ENCODE measurements at places on chromosomes 13 and 19.

- H3K27me3 ChIP-seq: no peaks in the 10 kb centered on the region
- H3K4me3 ChIP-seq: no peak overlapping the region
- H3K4me1 ChIP-seq: no peaks in the 10 kb centered on the region
- no peak for DNase-seq
- no peak overlapping the region for H3K27ac ChIP-seq
- H3K36me3 ChIP-seq: no peaks in the 10 kb centered on the region
Observed at GRCh38 chr13:80755910-80756309, 415.0 kb upstream of the SPRY2 start.

- H3K4me3 ChIP-seq: no peak overlapping the region
- no peak overlapping the region for H3K27ac ChIP-seq
- DNase-seq: no peak
- H3K4me1 ChIP-seq: no peaks in the 10 kb centered on the region
- H3K36me3 ChIP-seq: no peaks in the 10 kb centered on the region
Observed at GRCh38 chr19:33679696-33680095, 57.9 kb downstream of the CHST8 start.

DNA sequence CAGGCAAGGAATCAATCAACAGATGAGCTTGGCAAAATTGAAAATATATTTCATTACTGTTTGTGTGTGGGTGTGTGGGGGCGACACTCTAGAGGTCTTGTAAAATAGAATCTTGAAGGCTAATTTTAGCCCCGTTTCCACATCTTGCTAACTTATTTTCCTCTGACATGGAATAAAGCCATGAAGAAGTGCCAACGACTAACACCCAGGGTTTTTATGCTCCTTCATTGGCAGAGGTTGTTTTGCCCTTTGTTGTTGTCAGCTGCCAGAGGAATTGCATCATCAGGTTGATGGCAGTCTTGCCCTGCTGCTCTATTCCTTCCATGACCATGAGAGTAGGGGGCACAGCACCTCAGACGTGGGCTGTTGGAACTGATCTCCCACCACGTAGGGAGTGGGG is 30.6 kb upstream of the FAM216B start:
- H3K4me1 ChIP-seq: no peaks in the 10 kb centered on the region
- no peaks in the 10 kb centered on the region for H3K36me3 ChIP-seq
- H3K27ac ChIP-seq: no peak overlapping the region
- no peak overlapping the region for H3K4me3 ChIP-seq
- no peak for DNase-seq

DNA sequence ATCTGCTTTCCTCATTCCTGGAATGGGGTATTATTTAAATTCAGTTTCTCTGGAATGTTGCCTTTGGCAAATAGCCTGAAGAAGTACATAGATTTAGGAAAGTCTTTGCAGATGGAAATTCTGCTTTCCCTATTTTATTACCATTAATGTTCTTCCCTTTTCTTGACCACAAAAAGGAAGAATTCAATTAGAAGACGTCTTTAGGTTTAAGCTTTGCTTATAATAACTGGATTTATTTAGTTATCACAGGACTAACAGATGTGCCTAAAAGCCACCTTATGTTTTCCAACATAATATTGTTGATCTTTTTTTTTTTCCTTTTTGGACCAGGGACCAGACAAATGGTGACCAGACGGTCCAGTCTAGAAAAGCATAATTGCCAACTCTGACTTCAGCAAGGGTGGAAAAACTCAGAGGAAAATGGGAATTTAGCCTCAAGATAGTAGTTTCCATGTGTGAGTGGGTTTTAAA is 210.1 kb upstream of the SPRY2 start:
- H3K36me3 ChIP-seq: no peaks in the 10 kb centered on the region
- DNase-seq: no peak
- peaks cover 4% of the 10 kb centered on the region for H3K4me1 ChIP-seq
- H3K4me3 ChIP-seq: no peak overlapping the region
- no peaks in the 10 kb centered on the region for H3K27me3 ChIP-seq

DNA sequence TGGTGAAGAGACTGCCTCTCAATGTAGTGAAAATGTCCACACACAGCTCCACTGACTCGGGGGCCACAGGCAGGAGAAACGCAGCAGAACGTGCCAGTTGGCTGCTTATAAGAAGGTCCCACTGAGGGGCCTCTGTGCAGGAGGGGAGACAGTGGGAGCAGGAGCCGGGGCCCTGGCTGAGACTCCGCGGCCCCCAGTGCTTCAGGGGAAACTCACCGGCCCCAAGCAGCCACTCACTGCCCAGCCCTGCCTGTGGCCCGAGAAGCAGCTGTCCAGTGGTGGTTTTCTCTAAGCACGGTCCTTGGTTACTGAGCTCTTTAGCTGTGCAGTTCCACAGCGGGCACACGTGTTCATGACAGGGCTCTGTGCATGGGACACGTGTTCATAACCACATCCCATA is 91.9 kb upstream of the MCF2L start:
- H3K4me1 ChIP-seq: peaks cover 35% of the 10 kb centered on the region
- no peak for DNase-seq
- H3K27ac ChIP-seq: no peak overlapping the region
- H3K36me3 ChIP-seq: peaks cover 67% of the 10 kb centered on the region
- no peak overlapping the region for H3K4me3 ChIP-seq

GRCh38 chr13:97752961-97753668 is 200.4 kb upstream of the IPO5 start:
- H3K27ac ChIP-seq: no peak overlapping the region
- no peaks in the 10 kb centered on the region for H3K4me1 ChIP-seq
- peaks cover 13% of the 10 kb centered on the region for H3K27me3 ChIP-seq
- no peak for DNase-seq
- no peak overlapping the region for H3K4me3 ChIP-seq

GRCh38 chr13:98706446-98707110 is 45.9 kb downstream of the SLC15A1 start:
- no peak overlapping the region for H3K4me3 ChIP-seq
- H3K27ac ChIP-seq: no peak overlapping the region
- H3K36me3 ChIP-seq: no peaks in the 10 kb centered on the region
- H3K27me3 ChIP-seq: peaks cover 34% of the 10 kb centered on the region

DNA sequence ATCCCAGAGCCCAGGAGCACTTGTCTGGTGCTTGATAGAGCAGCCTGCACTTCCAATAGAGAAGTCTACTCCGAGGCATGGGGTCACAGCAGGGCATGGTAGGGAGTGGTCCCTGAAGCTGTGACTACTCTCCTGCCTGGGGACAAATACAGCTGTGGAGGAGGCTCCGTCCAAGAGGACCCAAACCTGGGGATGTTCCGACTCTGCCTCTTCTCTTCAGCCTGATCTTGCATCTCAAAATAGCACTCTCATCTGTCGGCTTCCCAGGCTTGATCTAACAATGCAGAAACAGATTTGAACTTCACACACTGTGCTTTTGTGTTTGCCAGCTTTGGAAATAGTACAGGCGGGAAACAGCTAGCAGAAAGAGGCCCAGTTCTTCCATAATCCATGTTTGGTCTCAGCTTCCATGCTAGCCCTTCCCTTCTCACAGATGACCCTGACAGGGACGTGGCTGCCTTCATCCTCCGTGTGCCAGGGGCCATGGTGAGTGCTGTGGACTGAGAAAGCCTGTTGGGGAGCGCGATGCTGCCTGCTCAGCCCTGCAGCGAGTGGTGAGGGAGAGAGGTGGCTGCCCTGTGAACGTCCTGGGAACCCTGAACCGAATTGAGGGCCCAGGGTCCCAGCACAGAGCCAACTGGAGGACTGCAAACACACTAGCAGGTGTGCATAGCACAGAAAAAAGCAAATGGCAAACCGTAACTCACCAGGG is 150.3 kb upstream of the GPR12 start:
- peaks cover 9% of the 10 kb centered on the region for H3K4me1 ChIP-seq
- H3K27ac ChIP-seq: no peak overlapping the region
- H3K4me3 ChIP-seq: no peak overlapping the region
- no peak for DNase-seq
- peaks cover 24% of the 10 kb centered on the region for H3K27me3 ChIP-seq

DNA sequence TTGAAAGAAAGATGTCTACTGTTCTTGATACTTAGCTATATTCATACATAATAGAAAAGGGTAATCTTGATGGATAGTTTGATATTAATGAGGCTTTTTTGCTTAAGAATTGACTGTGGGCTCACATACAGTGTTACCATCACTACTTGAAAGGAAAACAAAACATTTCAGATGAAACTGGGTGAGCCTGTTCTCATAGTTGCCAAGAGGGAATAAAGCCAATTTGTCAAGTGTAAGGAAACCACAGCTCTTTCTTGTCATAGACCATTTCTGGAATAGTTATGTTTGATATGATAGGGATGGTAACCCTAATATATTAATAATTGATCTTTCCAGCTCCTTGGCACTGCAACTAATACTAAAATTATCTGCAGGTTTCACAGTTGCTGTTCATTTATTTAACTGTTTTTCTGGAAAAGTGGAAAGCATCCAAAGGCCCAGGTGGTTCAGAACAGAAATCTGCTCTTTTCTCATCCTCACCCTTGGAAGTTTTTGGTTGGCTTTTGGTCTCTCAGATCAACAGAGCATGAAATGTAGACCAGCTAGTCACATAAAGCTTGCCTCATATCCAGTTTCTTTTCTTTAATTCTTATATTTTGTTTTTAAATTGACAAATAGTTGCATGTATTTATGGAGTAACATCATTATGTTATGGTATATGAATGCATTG is 43.2 kb downstream of the ARHGEF7 start:
- no peaks in the 10 kb centered on the region for H3K27me3 ChIP-seq
- H3K36me3 ChIP-seq: peaks cover 70% of the 10 kb centered on the region
- no peak for DNase-seq
- H3K4me3 ChIP-seq: no peak overlapping the region

GRCh38 chr19:52592301-52592700 is 22.2 kb downstream of the ZNF701 start:
- no peak overlapping the region for H3K27ac ChIP-seq
- no peak overlapping the region for H3K4me3 ChIP-seq
- no peaks in the 10 kb centered on the region for H3K27me3 ChIP-seq
- H3K4me1 ChIP-seq: no peaks in the 10 kb centered on the region
- DNase-seq: no peak

DNA sequence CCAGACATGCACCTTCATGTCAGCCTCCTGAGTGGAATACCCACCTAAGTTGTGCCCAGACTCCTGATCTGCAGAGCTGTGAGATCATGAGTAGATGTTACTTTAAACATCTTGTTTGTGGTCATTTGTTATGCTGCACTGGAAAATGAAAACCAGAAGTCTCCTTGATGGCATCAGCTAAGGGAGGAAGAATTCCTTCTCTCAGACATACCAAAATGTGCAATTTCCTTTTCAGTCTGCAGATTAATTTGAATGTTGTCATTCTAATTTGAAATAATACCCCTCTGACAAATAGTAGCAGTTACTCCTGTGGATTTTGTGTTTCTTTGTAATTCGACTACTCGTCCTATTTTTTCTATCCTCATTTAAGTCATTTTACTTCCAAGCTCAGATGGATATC is 59.3 kb downstream of the ITGBL1 start:
- H3K27ac ChIP-seq: no peak overlapping the region
- H3K36me3 ChIP-seq: no peaks in the 10 kb centered on the region
- DNase-seq: no peak
- peaks cover 8% of the 10 kb centered on the region for H3K4me1 ChIP-seq
- H3K4me3 ChIP-seq: no peak overlapping the region

DNA sequence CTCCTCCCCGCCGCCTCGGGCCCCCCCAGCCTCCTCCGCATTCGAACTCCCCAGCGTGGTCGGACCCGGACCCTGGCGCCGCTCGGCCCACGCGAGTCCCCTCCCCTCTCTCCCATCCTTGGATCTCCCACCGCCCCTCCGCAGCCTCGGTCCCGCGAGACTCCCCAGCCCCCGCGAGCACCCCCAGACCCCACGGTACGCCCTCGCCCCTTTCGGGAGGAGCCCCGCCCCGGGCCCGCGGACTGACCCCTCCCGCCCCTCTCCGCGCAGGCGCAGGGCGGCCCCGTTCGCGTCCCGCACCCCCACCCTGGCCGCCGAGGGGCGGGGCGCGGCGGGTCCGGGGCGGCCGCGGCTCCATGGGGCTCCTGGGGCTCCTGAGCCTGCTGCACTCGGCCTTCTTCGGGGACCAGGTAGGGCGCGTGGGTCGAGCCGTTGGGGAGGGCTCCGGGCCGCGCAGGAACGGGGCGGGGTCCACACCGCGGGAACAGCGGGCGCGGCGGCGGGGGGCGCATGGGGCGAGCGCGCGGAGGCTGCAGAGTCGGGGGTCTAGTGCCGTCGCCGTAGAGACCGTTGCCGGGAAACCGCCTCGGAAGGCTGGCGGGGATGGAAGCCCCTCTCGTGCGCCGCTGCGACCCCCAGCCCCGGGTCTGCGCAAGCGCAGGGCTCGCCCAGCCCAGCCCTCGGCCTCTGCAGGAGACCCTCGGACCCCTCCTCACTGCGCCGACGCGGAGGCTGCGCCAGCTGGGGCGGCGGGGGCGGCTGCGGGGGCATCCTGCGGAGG is 3.8 kb upstream of the APC2 start:
- H3K4me3 ChIP-seq: no peak overlapping the region
- peaks cover 40% of the 10 kb centered on the region for H3K4me1 ChIP-seq
- no peak overlapping the region for H3K27ac ChIP-seq
- H3K27me3 ChIP-seq: peaks cover 42% of the 10 kb centered on the region

DNA sequence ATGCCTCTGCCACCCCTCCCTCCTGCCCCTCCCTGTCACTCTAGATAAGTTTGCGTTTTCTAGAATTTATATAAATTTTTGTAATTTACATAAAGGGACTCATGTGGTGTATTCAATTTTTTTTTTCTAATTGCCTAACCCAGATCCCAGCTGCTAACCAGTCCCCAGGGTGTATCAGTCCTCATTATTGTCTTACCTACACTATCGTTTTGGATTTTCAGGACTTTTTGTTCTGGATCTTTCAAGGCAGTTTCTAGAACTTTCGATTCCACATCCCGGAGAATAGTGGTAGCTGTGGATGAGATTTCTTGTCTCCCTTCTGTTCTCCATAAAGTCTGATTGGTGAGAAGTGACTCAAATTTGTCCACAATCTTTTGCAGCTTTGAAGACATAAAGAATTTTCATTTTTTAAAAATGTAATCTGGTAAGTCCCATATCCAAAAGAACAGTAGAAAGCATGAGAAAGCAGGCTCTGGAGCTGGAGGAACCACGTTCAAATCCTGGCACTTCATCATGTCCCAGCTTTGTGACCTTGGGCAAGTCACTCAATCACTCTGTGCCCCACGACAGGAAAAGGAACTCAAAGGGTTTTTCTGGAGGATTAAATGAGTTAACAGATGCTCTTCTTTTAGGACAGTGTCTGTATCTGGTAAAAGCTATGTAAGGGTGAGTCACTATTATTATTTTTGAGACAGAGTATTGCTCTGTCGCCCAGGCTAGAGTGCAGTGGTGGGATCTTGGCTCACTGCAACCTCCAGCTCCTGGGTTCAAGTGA is 19.7 kb downstream of the ADGRE3 start:
- H3K27ac ChIP-seq: no peak overlapping the region
- H3K27me3 ChIP-seq: peaks cover 28% of the 10 kb centered on the region
- H3K4me3 ChIP-seq: no peak overlapping the region
- no peak for DNase-seq
- H3K4me1 ChIP-seq: no peaks in the 10 kb centered on the region
